CD4-positive, alpha-beta T cell treated with Interleukin-21 for 1 hour (primary cell): ENCODE measurements at places on chromosomes 6 and 20.

DNA sequence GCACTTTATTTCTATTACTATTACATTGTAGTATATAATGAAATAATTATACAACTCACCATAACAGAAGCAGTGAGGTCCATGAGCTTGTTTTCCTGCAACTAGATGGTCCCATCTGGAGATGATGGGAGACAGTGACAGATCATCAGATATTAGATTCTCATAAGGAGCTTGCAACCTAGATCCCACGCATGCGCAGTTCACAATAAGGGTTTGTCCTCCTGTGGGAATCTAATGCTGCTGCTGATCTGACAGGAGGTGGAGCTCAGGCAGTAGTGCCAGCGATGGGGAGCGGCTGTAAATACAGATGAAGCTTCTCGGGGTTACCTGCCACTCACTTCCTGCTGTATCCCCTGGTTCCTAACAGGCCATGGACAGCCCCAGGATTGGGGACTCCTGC, 139.5 kb upstream of the TCF21 start:
- no peak for DNase-seq

DNA sequence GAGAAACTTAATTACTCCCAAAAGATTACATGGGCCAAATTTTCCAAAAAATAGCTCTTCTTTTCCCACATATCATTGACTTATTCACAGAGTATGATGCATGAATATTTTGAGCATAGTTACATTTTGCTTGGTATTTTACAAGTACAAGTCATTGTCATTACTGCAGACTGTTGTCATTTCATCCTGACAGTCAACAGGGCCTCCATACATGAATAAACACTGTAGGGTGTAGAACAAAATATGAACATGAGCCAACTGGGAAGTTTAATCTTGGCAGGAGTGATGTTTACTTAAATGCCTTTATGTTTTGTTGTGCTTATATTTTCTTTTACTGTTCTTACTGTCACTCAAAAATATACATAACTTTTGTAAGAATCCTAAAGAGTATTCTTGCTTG, 340.7 kb downstream of the ADGRB3 start:
- no peak for DNase-seq

- DNase-seq: no peak
These were observed 42.9 kb downstream of the UQCC1 start for GRCh38 chr20:35368666-35369423.

DNA sequence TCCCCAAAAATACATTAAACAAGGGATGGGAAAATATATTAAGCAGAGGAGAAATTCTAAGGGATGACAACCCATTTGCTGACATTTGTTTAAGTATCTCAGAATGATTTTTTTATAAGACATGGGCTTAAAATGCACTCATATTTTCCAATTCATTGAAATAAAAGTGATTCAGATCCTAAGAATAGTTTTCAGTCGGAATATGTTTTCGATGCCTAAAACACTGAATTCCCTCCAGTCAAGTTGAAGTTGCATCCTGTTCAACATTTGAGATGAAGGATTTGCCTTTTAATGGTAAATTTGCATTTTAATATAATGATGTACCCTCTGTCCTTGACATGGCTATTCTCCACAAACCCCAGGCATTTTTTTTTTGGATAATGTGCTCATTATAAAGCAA, 79.3 kb downstream of the PTCHD4 start:
- no peak for DNase-seq

- no peak for DNase-seq
These were observed 80.0 kb upstream of the RPS6KA2 start for GRCh38 chr6:166707045-166707444.

GRCh38 chr20:12171923-12172524, 254.3 kb downstream of the BTBD3 start:
- DNase-seq: no peak

DNA sequence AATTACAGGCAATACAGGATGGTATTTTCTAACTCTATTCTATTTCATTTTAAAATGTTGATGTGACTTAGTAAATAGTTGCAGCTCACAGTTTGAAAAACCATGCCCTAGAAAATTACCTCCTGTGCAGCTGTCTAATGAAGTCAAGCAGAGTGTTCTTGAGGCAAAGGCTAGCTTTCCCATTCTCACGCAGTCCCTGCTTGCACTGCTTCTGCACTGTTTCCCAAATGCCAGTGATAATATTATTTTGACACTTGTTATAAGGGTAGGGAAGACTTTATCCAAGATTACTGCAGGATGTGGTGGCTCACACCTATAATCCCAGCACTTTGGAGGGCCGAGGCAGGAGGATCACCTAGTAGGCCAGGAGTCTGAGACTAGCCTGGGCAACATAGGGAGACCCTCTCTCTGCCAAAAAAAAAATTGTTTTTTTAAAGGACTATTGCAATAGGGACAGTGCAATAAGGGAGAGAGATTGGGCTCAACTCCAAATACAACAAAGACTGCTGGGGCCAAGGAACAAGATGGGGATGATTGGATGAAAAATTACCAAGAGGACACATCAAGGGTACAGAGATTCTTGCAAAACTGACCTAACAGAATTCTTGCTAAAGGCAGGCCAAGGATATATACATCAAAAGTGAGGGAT, 196.1 kb downstream of the LY86 start:
- DNase-seq: no peak

DNA sequence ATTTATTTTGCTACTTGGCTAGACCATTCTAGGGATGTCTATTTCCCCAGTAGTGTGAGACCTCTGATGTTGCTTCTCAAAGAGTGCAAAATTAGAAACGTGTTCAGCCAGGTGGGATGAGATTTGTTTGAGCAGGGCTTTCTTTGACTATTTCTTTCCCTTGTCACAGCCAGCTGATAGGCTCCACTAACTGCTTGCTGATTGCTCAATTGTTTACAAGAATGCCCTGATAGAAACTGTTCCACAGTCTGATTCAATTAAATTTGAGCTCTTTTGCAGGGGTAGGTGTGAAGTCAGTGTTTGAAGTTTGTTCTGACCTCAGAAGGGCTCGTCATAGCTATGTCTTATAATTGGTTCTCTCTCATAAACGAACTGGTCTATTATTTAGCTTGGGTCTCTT, 220.5 kb downstream of the FNDC1 start:
- DNase-seq: no peak

DNA sequence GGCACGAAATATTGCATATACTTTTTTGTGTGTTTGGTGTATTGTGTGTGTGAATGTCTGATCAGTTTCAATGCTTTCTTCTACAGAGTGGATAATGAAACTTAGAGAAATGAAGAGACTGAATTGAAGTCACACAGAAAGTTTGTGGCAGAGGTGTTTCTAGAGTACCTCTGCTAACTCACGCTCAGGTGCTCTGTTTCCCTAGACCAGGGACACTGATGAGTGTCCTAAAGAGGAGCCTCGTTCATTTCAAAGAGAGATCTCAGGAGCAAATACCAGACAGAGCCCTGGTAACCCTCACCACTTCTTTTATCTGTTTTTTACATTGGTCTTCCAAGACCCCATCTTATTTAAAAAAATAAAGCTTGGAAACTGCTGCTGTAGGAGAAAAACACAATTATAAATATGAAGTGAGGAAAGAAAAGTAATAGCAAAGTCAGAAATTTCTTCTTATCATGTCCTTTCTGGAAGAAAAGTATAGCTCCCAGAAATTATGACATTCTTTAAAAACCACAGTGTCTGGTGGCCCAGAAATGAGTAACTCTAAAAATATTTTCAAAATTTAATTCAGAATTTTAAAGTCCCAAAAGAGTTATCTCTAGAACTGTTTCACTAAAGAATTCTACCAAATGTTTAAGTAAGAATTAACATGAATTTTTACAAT, 720.6 kb downstream of the RFPL4B start:
- no peak for DNase-seq

DNA sequence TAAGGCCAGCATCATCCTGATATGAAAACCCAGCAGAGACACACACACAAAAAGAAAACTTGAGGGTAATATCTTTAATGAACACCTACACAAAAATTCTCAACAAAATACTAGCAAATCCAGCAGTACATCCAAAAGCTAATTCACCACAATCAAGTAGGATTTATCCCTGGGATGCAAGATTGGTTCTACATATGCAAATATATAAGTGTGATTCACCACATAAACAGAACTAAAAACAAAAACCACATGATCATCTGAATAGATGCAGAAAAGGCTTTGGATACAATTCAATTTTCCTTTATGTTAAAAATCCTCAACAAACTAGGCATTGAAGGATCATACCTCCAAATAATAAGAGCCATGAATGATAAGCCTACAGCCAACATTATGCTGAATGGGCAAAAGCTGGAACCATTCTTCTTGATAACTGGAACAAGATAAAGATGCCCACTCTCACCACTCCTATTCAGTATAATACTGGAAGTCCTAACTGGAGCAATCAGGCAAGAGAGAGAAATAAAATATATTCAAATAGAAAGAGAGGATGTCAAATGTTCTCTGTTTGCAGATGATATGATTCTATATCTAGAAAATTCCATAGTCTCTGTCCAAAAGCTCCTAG, 33.9 kb upstream of the CLVS2 start:
- DNase-seq: no peak

GRCh38 chr6:56752009-56752408, 109.3 kb upstream of the DST start:
- DNase-seq: no peak

DNA sequence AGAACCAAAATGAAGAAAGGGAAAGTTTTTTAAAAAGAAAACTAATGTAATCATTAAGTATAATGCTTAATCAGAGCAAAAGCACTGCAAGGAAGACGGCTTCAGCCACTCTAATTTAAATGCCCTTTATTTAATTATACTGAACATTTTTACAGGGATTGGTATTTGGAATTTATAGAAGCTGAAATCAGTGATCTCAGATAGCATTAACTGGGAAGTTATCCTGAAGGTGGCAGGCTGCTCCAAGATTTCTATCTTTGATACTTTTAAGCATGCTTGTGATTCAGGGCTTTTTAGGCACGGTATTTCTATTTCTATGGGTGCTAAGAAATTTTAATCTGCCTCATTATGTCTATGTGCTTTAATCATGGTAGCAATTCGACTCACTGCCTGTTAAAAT, 1.3 kb upstream of the NDUFAF4 start:
- no peak for DNase-seq

GRCh38 chr20:10475225-10475624, 40.1 kb downstream of the SLX4IP start:
- DNase-seq: no peak

DNA sequence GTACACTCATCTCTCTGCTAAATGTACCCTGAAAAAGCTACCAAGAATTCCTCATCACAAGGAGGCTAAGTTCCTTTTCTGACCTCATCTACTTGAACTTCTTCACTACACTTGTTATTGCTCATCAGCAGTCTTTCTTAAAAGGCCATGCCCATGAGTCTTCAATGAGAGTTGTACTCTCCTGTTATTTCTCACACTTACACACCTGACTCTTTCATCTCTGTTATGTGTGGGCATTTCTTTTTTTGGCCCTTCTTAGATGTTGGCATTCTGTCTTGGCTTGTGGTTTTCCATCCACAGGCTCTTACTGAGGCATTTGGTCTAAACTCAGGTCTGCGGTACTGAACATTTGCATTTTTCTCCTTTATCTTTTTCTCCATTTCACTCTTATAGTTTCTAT, 10.7 kb upstream of the SLC17A1 start:
- DNase-seq: no peak

DNA sequence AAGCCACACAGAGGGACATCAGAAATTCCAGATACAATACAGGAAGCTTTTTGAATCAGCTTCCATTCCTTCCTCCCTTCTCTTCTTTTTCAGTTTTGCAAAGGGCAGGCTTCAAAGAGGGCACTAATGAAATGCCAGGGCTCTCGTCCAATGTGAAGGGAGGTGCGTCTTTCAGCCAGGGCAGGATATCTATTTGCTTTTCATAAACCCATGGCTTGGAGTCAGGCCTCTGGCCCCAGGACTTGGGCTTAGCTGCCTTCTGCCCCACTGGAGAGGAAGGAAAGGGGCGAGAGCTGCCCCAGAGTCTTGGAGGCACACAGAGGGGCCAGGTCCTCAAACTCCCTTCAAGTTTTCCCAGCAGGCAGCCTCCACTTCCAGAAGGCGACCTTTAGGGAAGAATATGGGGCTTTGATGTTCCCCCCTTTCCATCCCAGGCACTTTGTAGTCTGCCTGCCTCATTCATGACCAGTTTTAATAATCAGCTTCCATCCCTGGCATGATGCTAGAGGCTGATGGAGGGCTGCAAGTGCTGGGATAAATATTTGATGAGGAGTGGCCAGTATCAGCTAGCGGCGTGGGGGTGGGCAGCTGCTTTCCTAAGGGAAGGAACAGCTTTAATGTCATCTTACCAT, 234.8 kb downstream of the NRN1 start:
- DNase-seq: no peak

DNA sequence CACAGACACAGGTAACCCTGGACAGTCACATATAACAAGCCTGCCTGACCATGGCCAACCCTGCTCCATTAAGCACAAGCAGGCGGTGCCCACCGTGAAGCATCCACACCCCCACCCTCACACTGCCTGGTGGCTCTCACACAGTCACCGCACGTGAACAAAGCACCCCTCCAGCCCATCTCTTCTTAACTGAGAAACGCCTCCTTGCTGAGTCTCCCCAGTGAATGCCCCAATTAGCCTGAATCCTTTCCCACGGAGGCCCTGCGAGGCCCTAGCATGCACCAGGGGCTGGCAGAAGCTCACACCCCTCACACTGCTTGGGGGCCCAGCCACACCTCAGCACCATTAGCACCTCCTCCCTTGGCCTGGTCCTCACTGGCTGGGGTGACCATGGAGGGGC, 72.3 kb downstream of the GRM4 start:
- no peak for DNase-seq

GRCh38 chr6:71444222-71444621, 155.6 kb downstream of the OGFRL1 start:
- no peak for DNase-seq

DNA sequence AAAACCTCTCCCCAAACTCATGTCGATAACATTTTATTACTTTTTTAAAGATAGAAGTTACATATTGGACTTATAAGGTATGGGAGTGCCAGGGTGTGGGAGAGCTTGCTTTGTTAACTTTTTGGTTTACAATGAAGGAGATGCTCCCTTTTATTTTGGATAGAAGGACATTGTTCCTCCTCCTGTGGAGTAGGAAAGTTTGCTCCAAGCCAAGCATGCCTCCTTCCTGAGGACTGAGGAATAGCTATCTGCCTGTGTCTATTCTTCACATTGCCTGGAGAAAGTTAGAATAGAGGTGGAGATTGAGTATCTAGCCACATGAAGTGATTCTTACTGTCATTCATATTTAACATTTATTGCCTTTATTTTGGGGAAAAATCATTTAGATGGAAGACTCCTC, 71.9 kb downstream of the EYA4 start:
- no peak for DNase-seq

DNA sequence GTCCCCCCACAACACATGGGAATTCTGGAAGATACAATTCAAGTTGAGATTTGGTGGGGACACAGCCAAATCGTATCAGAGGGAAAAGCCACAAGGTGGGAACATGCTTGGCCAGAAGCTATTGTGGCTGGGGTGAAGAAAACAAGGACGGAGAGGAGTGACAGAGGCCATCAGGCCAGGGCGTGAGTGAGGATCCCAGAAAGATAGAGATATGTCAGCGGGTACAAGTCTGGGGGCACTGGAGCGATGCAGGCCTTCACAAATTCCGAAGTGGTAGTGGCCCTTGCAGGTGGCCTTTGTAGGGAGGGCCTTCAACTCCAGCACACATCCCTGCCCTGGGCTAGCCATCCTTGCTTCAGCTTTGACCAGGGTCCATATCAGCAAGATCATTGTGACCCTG, 159.1 kb downstream of the BCAS1 start:
- DNase-seq: no peak

- no peak for DNase-seq
These were observed 253.8 kb upstream of the CITED2 start for GRCh38 chr6:139628270-139628669.
